Stimulated activated CD4-positive, alpha-beta T cell treated with anti-CD3 and anti-CD28 coated beads, Interleukin-1b, Interleukin-23, amount 100 ng/mL, for 1 hour (primary cell): ENCODE measurements at places on chromosomes 5 and 9.

- no peak for DNase-seq
These were observed 29.9 kb downstream of the FYB1 start for GRCh38 chr5:39189292-39189955.

- no peak for DNase-seq
These were observed 63.8 kb downstream of the VAV2 start for GRCh38 chr9:133928248-133928764.

DNA sequence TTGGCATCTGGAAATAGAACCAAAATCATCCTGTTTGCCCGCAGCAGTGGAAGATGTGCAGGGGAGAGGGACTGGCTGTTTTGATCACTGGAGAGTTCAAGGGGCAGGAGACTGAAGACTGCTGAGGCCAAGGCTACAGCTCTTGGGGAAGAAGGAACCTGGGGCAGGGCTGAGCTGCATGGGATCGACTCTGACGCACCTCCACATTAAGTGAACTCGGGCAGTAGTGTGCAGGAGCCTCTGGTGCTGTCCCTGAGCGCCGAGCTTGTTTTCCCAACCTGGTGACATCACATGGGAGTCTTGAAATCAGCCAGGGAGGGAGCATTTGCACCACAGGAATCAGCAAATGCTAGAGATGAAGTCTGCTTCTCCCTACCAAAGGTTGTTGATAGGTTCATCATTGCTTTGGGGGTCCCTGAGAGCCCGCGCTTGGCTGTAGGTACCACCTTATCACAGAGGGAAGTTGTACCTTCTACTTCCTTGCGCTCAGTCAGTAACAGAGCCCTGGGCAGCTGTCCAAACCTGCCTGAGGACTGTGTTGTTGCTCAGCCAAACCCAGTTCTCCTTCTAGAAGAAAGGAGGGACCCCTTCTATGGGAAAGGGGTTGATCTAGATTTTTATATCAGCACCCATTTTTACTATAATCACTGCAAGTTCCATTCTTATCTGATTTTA is 52.3 kb upstream of the CTSL start:
- no peak for DNase-seq

DNA sequence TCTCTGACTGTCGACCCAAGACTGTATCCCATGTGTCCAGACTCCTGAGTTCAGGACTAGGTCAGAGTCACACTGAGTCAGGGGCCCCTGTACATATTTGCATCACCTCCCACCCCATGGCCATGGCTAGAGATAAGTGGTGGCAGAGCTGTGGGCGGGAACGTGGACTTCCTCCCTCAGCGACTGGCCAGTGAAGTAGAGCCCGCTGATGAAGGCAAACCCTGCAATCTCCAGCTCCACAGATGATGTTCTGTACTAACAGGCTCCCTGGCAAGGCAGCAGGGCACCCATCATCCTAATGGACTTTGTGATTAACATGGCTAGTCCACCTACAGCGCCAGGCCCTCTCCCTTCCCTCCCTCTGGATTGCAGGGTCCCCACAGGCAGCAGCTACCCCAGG is 110.5 kb upstream of the LRRTM2 start:
- no peak for DNase-seq

DNA sequence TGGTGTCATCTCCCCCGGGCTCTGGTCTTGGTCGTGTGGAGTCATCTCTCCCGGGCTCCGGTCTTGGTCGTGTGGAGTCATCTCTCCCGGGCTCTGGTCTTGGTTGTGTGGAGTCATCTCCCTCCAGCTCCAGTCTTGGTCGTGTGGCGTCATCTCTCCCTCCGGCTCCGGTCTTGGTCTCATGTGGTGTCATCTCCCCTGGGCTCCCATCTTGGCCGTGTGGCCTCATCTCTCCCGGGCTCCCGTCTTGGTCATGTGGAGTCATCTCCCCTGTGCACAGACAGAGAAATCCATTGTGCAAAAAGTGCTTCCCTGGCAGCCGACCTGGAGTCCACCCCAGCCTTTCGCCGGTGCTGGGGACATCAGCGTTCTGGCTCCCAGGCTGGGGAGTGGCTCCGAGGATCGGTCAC is 91.1 kb upstream of the CACNA1B start:
- DNase-seq = no peak

DNA sequence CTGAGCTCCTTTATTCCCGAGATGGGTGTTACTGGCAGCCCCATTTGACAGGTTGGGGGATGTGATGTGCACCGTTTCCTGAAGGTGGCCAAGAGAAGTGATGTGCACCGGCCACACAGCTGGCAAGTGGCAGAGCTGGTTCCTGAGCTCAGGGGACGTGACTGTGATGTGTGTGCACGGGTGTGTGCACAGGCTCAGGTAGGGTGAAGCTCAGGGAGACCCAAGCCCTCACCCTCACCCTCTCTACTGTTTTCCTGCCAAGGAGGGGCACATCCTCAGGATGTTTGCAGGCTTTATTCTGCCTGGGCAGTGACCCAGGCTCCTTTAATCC is 56.6 kb downstream of the WWC1 start:
- no peak for DNase-seq

- peak; percentile 36 for DNase-seq
These were observed 9.6 kb downstream of the PCYOX1L start for GRCh38 chr5:149367249-149367971.

GRCh38 chr5:180825768-180826525 is 23.3 kb upstream of the MGAT1 start:
- DNase-seq = no peak

DNA sequence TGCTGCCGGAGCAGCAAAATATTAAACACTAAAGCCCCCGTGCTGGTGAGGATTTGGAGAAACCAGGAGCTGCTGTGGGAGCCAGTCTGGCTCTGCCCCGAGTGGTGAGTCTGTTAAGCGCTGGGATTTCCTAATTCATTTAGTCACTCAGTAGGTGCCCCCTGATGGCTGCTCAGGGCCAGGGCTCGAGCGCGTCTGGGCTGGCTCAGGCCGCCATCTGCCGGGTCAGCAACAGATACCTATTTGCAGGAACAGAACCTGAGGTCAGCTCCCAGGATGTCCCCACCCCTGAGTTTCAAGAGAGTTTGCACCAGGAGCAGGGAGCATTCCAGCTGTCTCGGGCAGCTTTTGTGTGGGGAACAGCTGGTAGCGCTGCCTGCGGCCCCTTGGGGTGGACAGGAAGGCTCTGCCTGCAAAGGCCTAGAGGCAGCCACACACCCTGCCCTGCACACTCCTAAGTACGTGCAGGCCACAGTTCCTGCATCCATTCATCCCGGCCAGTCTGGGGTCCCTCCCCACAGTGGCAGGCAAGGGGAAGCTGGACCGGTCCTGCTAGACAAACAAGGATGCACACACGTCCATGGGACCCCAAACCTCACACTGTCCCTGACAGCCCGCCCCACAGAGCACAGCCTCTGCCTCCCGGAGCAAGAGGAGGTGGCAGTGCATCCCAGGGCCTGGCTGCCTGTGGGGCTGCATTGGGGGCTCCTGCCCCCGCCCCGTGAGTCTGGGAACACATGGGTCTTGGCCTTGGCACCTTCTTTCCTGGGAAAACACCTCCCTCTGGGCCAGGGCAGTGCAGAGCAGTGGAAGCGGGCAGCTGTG is 83.7 kb downstream of the ADAMTS2 start:
- no peak for DNase-seq

DNA sequence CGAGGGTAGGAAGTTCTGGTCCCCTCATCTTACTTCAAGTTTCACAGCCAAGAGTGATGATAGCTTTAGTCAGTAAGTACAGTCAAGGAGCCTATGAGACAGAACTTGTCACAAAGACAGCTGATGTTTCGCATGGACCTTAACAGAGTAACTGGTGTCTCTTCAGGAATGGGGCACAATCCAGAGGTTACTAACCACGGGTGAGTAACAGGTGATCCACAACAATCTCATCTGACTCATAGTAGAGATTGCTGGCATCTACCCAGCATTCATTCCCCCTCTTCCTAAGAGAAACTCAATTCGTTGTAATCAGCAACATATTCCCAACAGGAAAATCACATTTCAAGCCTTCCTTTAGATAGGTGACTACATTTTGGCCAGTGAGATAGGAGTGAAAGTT is 126.7 kb downstream of the SNX18 start:
- DNase-seq = no peak

DNA sequence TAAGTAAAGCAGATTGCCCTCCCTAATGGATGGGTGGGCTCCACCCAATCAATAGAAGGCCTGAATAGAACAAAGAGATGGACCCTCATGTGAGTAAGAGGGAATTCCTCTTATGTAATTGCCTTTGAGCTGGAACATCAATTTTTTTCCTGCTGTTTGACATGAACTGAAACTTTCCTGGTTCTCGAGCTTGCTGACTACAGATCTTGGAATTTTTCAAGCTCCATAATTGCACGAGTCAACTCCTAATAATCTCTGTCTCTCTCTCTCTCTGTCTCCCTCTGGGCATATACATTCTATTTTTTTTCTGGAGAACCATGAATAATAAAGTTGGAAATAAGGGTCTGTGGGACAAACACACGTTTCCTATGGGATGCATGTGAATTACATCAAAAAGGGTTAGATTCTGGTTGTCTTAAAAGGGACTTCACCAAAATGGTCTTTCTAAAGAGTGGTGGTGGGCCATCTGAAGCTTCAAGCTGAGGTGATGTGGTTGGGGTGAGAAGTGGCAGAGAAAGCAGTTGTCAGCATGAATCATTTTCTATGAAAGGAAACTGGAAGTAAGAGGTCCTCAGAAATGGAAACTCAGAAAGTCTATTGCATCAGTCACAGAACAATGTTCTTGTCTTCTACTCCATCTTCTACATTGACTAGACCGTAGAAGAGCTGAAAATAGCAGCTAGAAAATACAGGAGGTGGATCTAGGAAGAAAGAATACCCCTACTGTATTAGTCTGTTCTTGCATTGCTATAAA is 47.0 kb upstream of the HOMER1 start:
- DNase-seq = no peak

- no peak for DNase-seq
These were observed 24.4 kb upstream of the SYNPO start for GRCh38 chr5:150616024-150616470.
